ENCODE measurements at places on chromosomes 11 and 22.

- DNase-seq: no peak
These were observed 4.5 kb downstream of the PRDM11 start for GRCh38 chr11:45150943-45151342.

DNA sequence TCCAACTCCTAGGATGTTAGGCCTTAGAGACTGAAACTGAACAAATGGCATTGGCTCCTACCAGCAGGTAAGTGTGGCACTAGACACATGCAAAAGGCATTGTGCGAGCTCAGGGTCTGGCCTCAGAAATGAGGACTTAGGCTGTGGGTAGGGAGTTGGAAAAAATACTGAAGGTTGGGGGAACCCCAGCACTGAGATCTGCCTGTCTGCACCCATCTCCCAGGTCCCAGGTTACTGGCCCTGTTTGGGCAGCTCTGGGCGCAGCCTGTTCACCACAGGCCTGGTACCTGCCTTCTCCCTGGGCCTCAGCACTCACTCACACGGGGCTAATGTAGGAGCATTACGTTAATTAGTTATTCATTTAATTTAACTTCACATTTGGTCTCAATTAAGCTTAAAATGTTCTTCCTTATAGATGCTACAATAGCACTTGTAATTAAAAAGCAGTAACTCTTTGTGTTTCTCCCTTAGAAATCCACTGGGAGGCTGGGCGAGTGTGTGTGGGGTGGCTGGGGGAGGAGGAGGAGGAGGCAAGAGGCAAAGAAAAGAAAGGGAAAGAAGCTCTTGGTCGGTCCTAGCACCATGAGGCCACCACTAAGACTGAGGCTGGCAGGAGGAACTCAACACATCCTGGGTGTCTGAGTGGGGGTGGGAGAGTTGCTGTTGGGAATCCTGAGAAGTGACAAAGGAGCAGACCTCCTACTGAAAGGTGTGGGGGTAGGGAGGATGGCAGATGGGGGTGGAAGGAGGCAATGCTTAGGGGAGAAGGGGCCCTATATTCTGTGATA, 19.4 kb downstream of the TMEM218 start:
- no peak for DNase-seq

DNA sequence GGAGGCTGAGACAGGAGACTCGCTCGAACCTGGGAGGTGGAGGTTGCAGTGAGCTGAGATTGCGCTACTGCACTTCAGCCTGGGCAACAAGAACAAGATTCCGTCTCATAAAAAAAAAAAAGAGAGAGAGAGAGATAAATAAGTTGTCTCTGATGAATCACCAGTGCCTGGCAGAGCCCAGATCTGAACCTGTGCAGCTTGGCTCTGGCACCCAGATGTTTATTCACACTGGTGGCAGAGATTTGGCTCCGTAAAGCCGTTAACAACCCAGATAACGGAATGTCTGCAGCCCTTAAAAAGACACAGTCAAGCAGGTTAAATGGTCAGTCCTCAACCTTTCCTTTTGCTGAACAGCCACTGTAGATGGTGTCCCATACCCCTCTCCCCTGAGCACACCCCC, 33.5 kb upstream of the RTL6 start:
- DNase-seq: no peak

GRCh38 chr11:33321422-33321821, 64.2 kb downstream of the HIPK3 start:
- DNase-seq: no peak

GRCh38 chr11:64337538-64338249, 2.3 kb upstream of the CCDC88B start:
- no peak for DNase-seq

- no peak for DNase-seq
These were observed 478.1 kb upstream of the CHORDC1 start for GRCh38 chr11:90700789-90701439.

DNA sequence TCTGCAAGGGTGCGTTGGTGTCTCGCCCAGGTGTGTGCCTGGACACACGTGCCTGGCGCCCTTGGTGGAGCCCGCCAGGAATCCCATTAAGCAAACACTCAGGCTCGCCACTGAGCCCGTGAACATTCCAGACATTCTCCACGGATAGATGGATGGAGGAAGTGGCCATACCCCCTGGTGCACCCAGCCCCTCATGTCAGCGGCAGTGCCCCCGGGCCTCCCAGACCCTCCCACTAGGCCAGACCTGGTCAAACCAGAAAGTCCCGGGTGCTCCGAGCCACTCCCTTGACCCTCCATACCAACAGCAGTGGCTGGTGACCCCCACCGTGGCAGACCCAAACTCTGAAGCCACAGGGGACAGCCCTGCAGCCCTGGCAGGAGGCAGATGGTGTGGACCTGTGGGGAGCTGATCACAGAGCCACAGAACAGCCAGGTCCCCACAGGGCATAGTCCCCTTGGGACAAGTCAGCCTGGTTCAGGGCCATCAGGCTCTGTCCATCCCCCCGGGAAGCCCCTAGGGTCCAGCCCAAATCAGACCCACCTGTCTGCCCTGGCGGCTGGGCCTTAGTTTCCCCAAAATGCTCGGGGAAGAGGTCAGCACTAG, 1.9 kb downstream of the EPS8L2 start:
- no peak for DNase-seq

GRCh38 chr22:33110562-33111163, 52.5 kb upstream of the SYN3 start:
- no peak for DNase-seq

DNA sequence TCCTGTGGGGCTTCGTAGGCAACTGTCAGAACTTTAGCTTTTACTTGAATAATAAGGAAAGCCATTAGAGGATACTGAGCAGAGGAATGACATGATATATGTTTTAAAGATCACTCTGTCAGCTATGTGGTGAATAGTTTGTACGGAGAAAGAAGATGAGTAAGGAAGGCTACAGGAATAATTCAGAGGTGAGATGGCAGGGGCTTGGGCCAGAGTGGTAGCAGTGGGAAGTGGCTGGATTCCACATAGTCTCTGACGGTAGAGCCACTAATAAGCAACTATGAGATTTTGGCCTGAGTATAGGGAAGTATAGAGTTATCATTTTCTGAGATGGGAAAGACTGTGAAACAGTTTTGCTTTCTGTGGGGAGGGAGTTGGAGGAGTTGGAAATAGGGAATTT, 93.9 kb upstream of the MTMR2 start:
- no peak for DNase-seq

GRCh38 chr11:33906484-33907186, 14.8 kb upstream of the LMO2 start:
- DNase-seq: no peak

GRCh38 chr22:36065462-36065774, 36.8 kb upstream of the RBFOX2 start:
- DNase-seq: no peak

GRCh38 chr11:2133241-2134021, 5.8 kb downstream of the IGF2 start:
- no peak for DNase-seq

Data from stimulated activated CD8-positive, alpha-beta memory T cell treated with anti-CD3 and anti-CD28 coated beads, Interleukin-7, amount 100 ng/mL, for 48 hours (primary cell).